Spleen (tissue), 13 donors: ENCODE measurements at places on chromosomes 13 and 19.

GRCh38 chr13:44136696-44137268 is 236.8 kb upstream of the SERP2 start:
- no peak for DNase-seq

DNA sequence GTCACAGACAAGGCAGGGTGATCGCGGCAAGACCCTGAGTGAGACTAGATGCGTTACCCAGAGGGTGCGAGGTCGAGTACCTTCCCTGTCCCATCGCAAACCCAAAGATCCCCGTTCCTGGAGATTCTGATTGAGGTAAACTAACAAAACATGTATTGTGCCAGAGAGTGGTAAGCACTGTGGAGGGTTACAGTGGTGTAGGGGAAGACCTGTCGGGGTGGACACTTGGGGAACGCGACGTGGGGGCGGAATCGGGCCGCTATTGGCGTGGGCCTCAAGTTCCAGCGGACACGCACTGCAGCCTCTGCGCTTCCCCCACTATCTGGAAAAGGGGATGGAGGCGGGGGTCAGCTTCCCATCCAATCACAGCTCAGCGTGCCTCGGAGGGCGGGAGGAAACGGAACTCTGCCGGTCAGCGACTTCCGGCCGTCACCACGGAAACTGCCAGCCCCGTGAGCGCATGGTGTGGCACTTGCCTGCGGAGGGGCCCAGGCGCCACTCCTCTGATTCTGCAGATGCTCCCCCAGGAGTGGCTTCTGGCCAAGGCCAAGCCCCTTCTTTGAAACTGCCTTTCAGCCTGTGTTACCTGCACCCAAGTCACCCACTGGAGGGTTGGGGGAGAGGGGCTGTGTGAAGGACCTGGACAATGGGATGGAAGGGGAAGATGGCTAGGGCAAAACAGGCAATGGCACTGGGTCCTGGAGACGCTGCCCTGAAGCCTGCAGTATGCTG is 1.0 kb upstream of the UBE2M start:
- DNase-seq: peak; percentile 95

DNA sequence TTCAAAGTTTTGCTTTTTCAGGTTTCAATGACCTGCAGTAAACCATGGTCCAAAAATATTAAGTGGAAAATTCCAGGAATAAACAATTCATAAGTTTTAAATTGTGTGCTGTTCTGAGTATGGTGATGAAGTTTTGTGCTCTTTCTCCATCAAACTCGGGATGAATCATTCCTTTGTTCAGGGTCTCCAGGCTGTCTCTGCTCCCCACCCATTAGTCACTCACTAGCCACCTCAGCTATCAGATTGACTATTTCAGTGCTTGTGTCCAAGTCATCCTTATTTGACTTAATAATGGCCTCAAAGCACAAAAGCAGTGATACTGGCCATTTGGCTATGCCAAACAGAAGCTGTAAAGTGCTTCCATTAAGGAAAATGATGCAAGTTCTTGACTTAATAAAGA is 1140.4 kb downstream of the EFNB2 start:
- DNase-seq: no peak

- no peak for DNase-seq
These were observed 7.6 kb upstream of the NALCN start for GRCh38 chr13:101423872-101424271.

DNA sequence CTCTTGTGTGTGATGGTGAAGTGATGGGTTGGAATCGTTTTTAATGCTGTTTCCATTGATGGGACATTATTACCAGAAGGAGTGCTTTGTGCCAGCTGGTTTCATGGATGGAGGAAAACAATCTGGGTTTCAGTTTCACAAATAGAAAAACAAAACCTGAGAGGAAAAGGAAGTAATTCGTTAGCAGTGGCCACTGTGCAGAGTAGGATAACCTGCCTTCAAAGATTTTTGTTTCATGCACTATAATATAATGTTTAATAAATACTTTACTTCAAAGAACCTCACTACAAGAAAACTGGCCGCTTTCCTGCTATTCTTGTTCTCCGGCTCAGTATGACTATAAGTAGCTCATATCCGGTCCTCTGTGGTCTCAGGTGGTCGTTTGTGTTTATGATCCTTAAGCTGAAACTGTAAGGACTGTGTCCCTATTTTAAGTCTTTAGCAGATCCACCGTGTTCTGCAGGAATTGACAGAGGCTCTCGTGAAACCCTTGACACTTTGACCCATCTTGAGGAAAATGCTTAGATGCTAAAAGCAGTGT is 104.7 kb downstream of the GGACT start:
- no peak for DNase-seq

DNA sequence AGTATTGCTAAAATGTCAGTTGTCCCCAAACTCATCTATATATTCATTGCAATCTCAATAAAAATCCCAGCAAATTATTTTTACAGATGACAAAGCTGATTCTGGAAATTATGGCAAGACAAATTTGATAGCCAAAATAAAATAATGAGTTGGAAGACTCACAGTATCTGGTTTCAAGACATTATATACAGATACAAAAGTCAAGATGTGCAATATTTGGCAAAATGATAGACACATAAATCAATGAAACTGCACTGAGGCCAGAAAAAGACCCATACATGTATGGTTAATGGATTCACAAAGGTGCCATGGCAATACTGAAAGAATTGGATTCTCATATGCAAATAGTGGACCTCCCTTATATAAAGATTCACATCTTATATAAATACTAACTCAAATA is 24.2 kb downstream of the ZNF45 start:
- DNase-seq: no peak

DNA sequence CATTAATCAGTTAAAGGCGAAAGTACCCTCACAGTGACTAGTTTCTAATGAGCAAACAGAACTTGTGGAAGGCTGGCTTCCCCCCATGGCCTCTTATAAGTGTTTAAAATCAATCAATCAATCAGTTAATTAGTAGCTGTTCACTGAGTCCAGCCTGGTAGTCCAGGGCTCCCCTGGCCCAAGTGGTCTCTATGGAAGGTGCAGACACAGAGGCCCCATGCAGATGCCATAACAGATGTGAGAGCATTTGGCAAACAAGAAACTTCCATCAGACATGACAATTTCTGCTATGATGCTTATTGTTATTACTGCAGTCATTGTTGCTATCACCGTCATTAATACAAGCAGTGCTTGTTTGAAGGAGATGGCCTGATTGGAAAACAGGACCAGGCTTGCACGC is 179.0 kb upstream of the TSHZ3 start:
- no peak for DNase-seq

- no peak for DNase-seq
These were observed 87.4 kb upstream of the UFM1 start for GRCh38 chr13:38262211-38262610.

DNA sequence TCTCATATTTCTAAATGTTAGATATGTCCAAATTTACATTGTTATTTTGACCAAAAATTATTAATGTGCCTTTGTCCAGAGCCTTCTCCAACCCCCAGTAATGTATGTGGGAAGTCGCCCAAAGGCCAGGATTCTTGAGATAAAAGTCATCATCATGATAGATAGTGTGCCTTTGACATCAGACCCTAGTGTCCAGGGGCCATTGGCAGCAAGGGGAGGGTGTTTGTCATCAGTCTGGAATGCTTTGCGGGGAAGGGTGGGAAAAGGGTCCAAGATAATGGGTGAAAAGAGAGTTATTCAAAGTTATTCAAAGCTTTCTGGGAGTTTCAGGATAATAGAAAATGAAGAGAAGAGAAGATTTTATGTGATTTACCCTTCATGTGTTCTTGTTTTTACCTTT is 909.5 kb upstream of the GPC6 start:
- DNase-seq: no peak
